ENCODE measurements at places on chromosomes 12 and 14.

- no peak for DNase-seq
Observed at GRCh38 chr12:102202556-102202955, 4.9 kb upstream of the PMCH start.

DNA sequence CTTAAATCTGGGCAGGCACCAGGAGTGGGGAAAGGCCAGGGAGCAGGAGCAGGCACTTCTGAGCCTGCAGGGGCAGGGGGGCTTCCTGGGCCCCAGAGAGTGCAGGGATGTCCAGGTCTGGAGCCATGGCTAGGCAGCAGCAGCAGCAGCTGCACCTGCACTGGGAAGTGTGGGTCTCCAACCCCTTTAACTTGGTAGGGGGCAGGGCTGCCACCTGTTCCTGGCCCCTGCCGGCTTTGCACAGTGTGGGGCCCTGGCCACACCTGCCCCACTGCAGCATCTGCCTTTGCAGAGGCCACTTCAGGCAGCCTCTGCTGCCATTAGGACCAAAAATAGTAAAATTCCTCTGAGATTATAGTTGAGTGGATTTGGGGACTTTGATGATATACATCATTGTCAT is 138.5 kb downstream of the SLC16A7 start:
- DNase-seq: no peak

DNA sequence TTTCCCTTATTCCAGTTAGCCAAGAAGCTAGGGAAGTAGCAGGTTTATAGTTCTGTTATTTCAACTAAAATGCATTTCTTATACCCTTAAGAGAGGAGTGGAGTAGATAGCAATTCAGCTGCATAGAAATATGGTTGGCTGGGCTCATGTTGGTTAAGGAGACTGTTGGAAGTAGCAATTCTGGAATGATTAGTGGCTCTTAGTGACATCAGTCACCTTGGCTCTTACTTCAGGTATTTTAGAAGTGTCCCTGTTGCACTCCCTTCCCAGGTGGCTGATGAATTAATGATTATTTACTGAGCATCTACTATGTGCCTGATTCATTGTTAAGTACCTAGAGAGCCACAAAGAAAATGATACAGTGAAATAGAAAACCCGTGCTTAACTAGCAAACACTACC is 128.1 kb downstream of the MGST1 start:
- DNase-seq: no peak

- no peak for DNase-seq
Observed at GRCh38 chr14:100537446-100538350, 49.5 kb downstream of the BEGAIN start.

- no peak for DNase-seq
Observed at GRCh38 chr14:76781648-76782051, 20.4 kb downstream of the VASH1 start.

- DNase-seq: no peak
Observed at GRCh38 chr12:19695244-19696098, 256.2 kb downstream of the AEBP2 start.

GRCh38 chr14:101147848-101148247 is 244.3 kb upstream of the RTL1 start:
- no peak for DNase-seq

GRCh38 chr12:45121224-45121623 is 70.3 kb upstream of the DBX2 start:
- DNase-seq: no peak

DNA sequence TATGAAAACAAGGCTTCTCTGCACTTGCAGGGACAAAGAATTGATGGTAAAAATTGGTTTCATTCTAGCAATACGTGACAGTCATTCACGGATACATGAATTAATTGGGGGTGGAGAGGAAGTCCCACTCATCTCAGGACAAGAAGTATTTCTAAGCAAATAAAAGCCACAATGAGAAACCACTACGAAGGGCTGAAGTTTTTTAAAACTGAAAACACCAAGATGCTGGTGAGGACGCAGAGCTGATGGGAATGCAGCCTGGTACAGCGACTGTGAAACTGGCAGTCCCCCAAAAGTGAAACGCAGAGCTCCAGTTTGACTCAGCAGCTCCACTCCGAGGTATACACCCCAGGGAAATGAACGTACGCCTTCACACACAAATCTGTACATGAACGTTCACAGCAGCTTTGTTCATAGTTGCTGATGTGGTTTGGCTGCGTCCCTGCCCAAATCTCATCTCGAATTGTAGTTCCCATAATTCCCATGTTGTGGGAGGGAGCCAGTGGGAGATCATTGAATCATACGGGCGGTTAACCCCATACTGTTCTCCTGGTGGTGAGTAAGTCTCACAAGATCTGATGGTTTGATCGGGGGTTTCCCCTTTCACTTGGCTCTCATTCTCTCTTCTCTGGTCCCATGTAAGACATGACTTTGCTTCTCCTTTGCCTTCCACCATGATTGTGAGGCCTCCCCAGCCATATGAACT is 89.0 kb downstream of the SCARB1 start:
- no peak for DNase-seq

DNA sequence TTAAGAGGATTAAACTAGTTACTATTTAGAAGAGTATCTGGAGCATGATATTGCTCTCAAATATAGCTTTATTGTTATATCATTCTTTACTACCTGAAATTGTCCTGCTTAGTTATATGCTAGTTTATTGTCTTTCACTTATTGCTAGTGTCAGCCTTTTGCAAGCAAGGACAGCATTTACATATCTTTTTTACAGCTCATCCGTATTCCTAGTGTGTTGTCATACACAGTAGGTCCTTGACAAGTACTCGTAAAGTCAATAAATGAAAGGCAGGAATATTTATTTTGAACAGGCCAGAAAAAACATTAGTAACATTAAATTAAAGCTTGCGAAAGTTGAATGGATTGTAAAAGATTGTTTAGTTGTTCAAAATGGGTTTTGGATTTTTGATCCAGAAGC is 35.0 kb downstream of the CRADD start:
- no peak for DNase-seq

GRCh38 chr14:92549859-92550230 is 36.3 kb downstream of the RIN3 start:
- DNase-seq: no peak

GRCh38 chr12:67634303-67634761 is 14.2 kb upstream of the DYRK2 start:
- no peak for DNase-seq

DNA sequence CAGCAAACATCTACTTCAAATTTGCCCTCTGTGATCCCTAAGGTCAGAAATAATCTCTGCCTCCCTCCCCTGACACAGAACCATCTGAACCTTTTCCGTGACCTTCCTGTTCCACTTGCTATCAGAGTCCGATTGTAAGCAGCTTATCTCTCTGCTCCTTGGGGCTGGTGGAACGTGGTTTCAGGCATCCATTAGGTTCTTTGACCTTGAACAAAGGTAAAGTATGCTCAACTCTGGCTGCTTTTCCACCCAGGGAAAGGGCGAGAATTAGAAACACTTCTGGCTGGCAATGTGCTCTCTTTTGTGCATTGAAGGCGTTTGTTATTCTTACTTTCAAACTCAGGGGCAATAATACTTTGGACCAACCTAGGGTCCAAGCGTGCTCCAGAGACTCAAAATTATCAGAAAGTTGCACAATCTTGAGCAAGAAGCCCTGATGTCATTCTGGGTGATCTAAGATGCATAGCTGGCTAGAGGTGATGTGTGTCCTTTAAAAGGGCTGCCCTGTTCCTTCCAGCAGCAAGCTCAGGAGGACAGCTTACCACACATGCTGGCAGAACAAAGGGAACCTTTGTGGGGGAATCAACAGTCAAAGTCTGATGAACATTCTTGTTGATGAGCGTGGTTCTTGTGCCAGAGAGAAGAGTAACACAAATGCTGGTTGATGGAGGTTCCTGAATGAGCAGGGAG is 29.8 kb downstream of the ADGRD1 start:
- no peak for DNase-seq

DNA sequence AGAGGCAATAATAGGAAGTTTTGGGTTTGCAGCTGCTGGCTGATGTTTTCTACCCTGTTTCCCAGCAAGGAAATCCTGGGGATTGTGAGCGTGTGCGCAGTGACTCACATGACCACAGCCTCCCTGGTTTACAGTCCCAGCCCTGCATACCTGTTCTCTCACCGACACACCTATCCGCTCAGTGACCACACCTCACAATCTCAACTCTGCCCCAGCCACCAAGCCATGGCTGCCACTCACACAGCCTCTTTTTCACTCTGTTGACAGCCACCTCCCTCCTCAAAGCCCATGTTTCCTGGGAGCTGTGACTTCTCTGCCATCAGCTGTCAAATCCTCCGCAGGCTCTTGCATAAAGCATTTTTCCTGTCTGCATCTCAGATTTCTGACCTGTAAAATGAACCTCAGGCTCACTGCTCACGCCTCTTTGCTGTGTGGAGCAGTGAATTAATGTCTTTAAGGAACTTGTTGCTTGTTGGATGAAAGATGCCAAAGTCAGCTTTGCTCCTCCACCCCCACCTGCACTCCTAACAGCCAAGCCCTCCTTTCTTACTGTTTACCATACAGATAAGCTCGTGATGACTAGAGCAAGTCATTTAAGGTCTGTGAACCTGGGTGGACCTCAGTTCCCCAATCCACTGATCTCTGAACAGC is 43.5 kb downstream of the B4GALNT3 start:
- DNase-seq: no peak

GRCh38 chr12:79317179-79317847 is 373.5 kb downstream of the PAWR start:
- no peak for DNase-seq

DNA sequence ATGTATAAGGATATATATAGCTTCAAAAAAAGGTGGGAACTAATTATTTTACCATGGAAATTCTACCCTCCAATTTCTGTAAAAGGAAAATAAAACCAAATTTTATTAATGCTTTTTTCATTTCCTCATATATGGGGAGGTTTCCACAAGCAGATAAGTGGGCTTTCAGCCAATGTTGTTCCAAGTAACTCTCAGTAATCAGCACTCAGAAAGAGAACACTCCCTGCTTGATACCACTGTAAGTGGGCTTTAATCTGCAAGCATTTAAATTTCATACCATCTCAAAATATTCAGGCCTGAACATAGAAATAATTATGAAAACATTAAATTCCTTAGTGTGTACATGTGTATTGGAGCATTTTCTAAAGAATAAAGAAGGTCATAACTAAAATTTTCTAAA is 827.6 kb downstream of the C12orf50 start:
- DNase-seq: no peak

DNA sequence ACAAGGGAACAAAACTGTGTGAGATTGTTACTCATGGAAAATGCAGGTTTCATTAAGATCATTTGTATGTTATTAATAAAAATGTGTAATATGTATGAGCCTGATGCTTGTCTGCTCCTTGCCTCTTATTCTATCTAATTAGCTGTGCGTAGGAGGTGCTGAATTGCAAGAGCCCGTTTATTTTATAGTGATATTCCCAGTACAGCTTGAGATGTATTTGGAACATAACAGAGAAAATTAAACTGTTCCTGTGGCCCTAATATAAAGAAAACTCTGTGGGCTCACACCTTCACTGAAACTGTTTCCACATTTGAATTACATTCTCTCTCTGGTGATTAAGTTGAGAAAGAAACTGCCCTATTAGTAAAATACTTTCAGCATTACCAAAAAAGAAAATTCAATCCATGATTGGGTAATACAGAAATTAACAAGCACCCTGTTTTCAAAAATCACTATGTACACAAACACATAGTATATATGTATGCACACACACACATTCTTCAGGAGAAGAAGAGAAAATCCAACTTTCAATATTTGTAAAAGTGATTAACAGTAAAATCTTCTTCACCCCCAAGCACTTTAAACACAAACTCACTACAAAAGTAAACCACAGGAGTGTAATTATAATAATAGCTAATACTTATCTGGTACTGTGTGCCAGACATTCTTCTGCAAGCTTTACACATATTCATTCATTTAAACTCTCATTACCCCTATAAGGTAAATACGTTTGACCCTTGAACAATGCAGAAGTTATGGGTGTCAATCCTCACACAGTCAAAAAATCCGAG is 233.2 kb downstream of the PHLDA1 start:
- no peak for DNase-seq

DNA sequence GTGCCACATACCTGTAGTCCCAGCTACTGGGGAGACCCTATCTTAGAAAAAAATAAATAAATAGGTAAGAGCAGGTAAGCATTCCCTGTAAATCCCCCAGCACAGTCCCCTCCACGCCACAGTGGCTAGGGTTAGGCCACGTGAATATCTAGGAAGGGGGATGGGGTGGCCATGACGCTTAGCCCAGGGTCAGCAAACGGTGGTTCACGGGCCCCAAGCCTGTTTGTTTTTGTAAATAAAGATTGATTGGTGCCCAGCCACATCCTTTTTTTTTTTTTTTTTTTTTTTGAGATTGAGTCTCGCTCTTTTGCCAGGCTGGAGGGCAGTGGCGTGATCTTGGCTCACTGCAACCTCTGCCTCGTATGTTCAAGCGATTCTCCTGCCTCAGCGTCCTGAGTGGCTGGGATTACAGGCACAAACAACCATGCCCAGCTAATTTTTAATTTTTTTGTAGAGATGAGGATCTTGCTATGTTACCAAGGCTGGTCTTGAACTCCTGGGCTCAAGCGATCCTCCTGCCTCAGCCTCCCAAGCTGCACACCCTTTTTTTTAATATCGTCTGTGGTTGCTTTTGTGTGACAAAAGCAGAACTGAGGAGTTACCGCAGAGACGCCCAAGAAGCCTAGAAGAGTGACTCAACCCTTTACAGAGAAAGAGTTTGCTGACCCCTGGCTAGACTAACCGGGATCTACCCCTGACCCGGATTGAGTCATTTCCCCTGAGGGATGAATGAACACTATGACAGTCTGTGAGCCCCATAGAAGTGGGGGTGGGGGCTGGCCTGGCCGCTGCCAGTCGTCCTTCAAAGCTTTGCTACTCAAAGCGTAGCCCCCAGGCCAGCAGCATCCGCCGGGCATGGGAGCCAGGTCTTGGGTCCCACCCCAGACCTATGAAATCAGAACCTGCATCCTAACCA is 113.7 kb upstream of the NCOR2 start:
- no peak for DNase-seq

DNA sequence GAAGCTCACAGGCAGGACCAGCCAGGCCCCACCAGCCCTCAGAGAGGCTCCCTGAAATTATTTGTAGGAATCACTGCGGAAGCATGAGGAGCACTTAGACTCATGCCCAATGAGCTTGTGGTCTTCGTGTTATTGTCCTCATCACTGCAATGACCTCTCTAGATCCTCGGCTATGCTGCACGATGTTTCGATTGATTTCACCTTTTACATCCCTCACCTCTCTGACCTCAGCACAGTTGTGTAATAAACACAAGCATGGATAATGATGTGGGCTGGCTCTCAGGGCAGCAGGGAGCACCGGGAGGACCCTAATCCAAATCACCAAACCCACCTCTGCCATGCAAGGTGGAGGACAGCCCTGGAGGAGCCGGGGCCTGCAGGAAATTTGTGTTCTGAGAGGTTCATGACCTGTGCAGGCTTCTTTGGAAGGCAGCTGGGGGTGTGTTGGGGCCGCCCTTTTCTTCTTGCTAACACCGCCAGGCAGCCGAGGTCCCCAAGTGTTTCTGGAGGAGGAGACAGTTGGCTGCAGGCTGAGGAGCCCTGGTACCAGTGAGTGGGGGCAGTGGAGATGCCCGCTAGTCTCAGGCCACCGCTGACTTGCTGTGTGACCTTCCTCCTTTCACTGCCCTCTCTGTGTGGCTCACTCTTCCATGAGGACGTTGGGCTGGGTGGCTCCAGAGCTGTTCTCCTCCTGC is 29.5 kb upstream of the EML1 start:
- DNase-seq: no peak

- no peak for DNase-seq
Observed at GRCh38 chr12:57844709-57845477, 1.6 kb downstream of the CTDSP2 start.

Data from stimulated activated CD8-positive, alpha-beta memory T cell treated with anti-CD3 and anti-CD28 coated beads, Interleukin-15, amount 100 ng/mL, for 1 hour (primary cell).